Neural progenitor cell (in vitro differentiated cells): ENCODE measurements at places on chromosomes 11 and 22.

- DNase-seq: no peak
These were observed 106.0 kb downstream of the TRIM29 start for GRCh38 chr11:120031612-120032600.

DNA sequence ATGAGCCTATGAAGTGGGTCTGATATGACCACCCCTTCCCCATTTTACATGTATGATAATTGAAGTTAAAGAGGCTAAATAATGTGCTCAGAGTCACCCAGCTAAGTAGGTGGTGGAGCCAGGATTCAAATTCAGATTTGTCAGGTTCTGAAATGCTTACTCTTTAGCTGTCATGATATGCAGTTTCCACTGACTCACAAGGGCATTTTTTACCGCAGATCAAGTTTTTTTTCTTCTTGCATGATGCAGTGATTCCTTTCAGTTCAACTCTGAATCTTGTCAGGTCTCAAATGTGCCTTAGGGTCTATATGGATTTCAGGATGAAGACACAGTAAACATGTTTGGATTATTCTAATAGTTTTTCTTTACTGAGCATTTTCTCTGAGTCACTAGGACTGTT lies 12.6 kb upstream of the TRIM44 start:
- no peak for DNase-seq

DNA sequence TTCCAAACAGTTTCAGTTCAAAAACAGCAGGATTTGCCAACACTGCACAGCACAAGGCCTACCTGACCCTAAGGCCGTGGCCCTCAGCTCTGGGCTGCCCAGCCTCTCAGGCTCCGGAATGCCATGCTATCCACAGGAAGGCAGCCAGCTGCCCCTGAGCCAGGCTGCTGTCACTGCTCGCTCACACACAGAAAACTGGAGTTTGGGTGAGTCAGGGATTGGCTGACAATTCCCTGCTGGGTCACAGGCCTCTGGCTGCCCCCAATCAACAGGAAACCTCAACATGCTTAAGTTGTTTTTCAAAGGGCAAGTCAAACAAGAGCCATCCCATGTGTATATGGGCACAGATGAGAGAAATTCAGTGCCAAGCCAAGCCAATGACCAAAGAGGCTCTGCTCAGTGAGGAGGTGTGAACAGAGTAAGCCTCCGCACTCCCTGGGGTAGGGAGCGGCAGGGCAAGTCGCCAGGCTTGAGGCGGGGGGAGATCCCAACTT lies 50.2 kb downstream of the RPL27A start:
- no peak for DNase-seq

GRCh38 chr11:119538753-119539152 lies 115.8 kb upstream of the THY1 start:
- no peak for DNase-seq

- DNase-seq: no peak
These were observed 3.2 kb downstream of the TUBA8 start for GRCh38 chr22:18113680-18114394.

DNA sequence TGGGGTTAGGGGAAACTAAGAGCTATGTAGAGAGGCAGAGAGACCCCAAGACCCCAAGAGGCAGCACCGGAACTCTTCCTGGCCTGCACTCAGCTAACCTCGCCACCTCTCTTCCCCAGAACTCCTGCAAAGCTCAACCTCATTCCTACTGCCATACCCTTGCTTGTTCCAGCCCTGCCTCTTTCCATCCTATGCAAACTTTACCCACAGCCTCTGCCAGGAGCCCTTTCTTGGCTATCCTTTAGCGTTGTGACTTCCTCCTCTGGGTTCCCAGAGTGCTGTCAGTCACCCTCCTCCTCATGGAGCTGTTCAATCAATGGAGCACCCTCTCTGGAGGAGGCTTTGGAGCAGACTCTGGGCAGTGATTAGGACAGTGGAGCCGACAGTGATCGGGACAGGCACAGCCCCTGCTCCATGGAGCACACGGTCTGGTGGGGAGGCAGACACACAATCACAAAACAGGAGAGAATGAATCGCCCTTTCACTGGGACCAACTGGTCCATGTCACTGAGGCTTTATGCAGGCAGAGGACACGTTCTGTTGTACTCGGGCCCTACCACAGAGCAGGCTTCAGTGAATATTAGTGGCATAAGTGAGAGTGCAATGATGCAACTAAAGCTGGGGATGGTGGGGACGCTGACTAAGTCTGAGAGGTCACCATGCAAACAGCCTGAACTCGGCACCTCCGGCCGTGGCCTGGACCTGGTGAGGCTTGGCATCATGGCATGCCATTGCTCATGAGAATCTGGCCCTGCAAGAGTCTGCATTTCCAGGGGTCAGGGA lies 24.6 kb upstream of the P2RY2 start:
- no peak for DNase-seq

GRCh38 chr11:133337951-133338418 lies 194.3 kb downstream of the OPCML start:
- DNase-seq: peak; percentile 53

DNA sequence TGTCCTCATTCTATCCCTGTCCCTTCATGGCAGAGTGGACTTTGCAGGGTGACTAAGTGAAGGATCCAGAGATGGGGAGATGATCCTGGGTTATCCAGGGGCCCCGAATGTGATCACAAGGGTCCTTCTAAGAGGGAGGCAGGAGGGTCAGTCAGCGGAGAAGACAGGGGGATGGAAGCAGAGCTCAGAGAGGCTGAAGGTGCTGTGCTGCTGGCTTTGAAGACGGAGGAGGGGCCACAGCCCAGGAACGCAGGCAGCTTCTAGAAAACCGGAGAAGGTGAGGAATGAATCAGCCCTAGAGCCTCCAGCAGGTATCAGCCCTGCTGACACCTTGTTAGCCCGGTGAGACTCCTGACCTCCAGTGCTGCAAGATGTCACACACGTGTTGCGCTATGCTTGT lies 63.7 kb downstream of the CDKN1C start:
- no peak for DNase-seq

DNA sequence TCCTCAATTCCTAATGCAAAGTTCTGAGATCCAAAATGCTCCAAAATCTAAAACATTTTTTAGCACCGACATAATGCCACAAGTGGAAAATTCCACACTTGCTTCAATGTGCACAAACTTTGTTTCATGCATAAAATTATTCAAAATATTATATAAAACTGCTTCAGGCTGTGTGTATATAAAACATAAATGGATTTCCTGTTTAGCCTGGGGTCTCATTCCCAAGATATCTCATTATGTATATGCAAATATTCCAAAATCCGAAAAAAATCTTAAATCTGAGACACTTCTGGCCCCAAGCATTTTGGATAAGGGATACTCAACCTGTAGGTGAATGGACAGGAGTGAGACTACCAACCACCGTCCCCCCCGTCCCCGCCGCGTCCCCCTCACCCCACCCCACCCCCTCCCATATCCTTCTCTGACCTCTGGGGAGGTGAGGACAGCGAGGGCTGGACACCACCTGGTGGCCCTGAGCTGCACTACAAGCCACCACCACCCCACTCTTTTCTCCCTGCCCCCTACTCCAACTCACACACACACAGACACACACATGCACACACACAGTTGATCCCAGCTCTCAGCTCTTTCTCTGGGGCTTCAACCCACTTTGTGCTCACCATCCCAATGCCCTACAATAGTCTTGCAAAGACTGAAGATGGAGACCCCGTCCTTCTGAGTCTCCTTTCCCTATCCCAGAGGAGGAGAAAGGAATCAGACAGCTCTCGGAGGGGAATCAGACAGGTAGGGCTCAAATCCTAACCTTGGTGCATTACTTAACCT lies 101.0 kb downstream of the PDE2A start:
- peak; percentile 78 for DNase-seq

DNA sequence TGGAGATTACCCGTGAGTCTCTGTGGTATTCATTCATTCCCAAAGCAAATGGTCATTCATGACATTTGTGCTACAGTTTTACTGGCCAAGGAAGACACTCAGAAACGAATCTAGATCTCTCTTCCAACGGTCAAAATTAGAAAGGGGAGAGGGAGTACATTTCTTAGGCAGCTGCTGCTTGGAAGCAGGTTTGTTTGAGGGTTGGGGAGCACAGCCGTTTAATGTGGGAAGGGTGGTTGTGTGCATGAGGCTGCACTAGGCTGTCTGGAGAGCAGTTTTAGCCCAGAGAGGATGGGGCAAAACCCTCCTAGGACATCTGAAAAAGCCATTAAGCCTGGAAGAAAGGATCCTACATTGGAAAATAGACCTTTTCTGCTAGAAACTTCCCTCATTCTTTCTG lies 29.7 kb upstream of the TIMP3 start:
- DNase-seq: no peak

DNA sequence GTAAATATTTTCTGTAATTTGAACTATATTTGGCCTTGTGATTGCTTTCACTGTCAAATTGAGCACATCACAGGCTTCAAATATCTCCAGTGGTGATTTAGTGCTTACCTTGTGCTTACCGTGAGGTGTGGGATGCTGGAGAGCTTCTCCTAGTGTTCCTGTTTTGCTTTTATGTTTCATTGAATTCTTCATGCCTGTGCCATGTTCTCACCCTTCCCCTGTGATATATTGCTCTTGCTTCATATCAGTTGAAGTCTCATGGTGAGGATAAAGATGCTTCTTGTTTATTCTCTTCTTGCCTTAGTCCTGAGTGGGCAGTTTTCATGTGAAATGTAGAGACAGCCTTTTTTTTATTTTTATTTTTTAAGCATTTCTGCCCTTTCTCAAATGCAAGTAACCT lies 198.0 kb upstream of the PDGFD start:
- DNase-seq: no peak

- DNase-seq: no peak
These were observed 94.6 kb upstream of the ANO1 start for GRCh38 chr11:69983571-69983877.

- DNase-seq: no peak
These were observed 59.7 kb downstream of the SPON1 start for GRCh38 chr11:14022251-14022650.

DNA sequence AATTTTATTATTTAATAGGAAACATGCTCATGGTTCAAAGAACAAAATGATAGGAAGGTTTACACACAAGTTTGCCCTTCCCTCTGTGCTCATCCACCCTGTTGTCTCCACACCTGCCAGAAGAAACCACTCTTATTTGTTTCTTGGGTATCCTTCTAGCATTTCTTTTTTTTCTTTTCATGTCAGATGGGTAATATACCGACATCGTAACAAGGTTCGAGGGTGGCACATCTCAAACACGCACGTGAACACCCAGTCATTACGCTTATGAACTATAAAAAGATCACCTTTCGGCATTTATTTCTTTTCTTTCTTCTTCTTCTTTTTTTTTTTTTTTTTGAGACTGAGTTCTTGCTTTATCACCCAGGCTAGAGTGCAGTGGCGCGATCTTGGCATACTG lies 70.5 kb downstream of the UBASH3B start:
- no peak for DNase-seq

- DNase-seq: no peak
These were observed 64.7 kb downstream of the MTNR1B start for GRCh38 chr11:93034031-93034722.

GRCh38 chr22:43479962-43480361 lies 68.1 kb downstream of the MPPED1 start:
- DNase-seq: no peak

GRCh38 chr22:39294571-39295468 lies 24.6 kb downstream of the RPL3 start:
- DNase-seq: no peak

GRCh38 chr11:120034176-120034875 lies 103.6 kb downstream of the TRIM29 start:
- no peak for DNase-seq

DNA sequence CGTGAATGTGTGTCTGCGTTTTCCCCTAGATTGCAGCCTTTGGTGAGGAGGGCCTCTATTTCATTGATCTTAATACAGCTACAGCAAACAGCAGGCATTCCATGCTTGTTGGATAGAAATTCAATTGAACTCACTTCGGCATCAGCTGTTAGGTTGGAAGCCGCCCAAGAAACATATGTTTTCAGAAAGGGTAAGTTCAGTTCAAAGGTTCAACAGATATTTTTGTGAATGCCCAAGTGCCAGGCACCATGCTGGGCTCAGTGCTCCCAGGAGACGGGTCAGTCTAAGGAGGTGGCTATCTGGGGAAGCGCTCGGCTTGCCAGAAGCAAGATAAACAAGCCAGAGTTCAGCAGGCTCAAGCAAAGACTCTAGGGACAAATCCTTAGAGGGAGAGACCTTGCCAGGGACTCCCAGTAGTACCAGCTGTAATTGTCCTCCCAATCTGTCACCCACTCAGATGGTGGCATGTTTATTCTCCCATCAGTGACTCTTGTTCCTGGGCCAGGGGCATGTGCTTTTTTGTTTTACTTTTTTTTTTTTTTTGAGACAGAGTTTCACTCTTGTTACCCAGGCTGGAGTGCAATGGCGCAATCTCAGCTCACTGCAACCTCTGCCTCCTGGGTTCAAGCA lies 64.5 kb upstream of the LARGE1 start:
- DNase-seq: no peak

DNA sequence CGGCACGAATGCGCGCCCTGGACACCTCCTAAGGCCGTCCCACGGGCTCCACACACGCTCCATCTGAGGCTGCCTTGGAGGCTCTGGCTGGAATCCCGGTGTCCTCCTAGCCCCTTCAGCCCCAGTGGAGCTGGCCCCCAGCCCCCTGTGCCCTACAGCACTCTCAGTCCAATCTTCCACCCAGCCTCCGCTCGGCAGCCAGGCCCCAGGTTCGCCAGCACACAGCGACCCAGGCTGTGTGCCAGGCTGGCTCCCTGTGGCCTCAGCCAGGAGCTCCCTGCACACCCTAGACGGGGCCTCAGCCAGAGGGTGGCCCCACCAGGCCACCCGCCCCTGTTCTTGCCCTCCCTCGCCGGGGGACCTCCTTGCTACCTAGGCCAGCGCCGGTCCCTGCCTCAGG lies 18.6 kb downstream of the MOB2 start:
- no peak for DNase-seq

DNA sequence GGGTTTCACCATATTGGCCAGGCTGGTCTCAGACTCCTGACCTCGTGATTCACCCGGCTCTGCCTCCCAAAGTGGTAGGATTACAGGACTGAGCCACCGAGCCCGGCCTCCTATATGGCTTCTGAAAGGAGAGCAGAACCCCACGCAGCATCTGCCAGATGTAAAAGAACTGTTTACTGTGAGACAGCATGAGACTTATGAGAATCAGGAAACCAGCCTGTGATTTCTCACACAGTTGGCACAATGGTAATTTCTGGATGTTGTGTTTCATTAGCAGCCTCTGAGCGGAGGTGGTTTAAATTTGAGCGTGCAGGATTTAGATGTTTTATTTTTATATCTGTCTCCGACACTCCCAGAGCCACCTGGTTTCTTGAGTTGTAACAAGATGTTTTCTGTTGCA lies 33.8 kb downstream of the CEP164 start:
- DNase-seq: no peak

- no peak for DNase-seq
These were observed 2.6 kb upstream of the SART1 start for GRCh38 chr11:65958774-65959420.

DNA sequence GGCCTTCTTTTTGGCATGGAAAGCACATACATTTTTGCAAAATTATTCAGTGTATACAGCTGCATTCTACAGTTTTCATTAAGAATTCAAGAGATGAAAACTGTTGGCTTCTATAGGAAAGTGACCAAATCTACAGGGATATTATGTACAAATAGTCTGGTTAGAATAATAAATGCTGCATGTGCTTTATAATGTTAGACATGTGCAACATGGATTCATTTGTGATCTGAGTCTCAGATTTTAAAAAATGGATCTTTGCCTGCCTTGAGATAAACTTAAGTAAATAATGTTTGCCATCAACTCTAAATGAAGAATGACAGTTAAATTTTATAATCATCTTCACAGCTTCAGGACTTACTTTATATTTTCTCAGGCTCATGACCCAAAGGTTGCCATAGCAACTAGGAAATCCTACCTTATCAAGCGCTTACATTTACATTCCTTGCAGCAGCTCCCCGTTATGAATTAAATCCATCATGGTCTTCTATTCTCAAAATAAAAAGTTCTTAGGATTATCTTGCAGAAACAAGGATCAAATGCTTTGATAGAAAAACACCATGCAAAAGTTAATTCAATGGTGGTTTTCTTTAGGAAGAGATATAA lies 200.2 kb downstream of the CADM1 start:
- DNase-seq: no peak
